ENCODE measurements at places on chromosomes 3 and 15. TPM values are rescaled to one million over a fixed set of nuclear protein-coding genes. Genes with fewer than 3 reads are reported as not detected.

DNA sequence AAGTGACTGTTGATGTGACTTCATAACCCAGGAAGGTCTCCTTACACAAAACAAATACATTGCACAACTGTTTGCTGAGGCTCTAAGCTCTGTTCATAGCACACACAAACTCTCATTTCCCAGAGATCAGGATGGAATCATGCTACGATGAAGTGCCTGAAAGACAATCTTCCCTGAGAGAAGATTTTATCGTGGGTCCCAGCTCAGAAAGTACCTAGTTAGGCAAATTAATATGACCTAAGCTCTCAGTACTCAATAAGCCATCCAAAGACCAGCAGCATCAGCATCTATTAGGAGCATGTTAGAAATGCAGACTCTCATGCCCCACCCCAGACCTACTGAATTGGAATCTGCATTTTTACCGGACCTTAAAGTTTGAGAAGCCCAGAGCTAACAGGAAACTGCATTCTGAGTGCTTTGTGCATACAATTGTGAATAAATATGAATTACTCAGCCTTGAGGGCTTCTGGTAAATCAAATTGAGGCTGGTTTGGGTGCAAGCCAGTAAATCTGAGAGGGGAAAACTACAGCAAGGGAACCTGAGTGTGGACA, 161.5 kb upstream of the C2CD4B start:
- DNase-seq = no peak

Gene PP2D1
- not detected for total RNA-seq

DNA sequence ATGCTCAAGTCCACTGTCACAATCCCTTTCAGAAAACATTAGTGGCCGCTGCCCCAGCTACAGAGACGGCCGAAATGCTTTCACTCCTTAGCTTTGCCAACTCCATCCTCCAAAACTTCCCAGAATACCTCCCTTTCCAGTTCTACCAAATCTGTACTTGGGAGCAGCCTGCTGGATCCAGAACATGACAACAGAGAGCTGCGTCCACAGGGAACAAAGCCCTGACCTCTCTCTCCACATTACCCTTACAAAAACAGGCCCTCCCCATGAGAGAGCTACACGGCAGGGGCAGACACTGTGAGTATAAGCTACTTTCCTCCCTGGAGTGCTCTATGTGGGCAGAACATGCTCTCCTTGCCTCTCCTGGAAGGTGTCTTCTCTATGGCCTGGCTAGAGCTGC, 6.3 kb downstream of the RBM15B start:
- DNase-seq = no peak

- no peak for DNase-seq
Observed at GRCh38 chr15:71121442-71121841, 6.2 kb downstream of the THSD4 start.

Gene SYNPR
- total RNA-seq = not detected

Gene LRRC15
- total RNA-seq = 0.08 TPM

- DNase-seq = no peak
Observed at GRCh38 chr3:15044326-15044725, 20.8 kb downstream of the MRPS25 start.

GRCh38 chr15:35872577-35872976, 326.6 kb upstream of the DPH6 start:
- no peak for DNase-seq

DNA sequence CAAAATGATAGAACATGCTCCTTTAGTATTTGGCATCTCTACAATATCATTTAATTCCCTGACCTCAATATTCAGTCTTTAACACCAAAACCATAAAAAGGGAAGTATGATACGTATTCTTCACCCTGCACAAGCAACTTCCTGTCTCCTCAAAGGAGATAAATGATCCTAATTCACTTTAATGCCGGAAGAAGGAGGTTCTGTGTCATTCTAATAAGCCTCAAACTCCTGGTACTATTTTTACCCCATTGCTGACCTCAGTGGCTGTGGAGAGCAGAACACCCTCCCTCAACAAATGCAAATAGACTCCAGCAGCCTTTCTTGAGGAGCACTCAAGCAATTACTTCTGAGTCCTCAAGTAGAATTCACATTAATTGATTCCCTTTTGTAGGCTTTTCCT, 173.3 kb downstream of the TMEM108 start:
- no peak for DNase-seq

DNA sequence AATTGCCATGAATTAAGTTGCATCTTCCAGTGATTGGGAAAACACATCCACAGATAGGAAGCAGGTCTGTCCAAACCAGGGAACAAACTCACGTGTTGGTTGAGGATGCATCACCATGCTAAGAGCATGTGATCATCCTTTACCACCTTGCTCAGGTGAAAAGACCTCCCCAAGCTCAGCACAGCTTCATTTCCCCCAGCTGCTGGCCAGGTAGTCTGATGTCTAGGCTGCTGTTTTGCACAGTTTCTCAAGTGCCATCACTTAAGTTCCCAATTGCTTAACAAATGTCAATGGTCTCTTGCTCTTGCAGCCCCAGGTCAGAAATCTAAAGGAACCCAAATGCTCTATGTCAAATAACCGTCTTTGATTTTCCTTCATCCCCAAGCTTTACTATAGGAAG, 34.2 kb downstream of the WNT5A start:
- no peak for DNase-seq

DNA sequence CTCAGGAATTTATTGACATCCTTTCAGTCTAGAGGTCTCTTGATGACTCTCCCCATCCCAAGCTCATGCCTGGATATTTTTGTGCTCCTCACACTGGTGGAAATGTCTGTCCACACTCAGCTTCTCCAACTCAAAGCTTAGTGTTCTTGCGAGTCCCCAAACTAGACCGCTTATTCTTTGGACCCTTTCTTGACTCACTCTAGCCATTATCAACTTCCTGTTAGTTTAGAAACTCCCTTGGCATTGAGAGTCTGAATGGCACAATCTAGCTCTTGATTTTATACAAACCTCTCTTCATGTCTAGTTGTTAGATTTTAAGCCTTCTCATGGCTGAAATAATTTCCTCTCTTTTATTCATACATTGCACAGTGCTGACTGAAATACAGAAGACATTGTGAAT, 19.6 kb downstream of the TIGIT start:
- DNase-seq = no peak

Gene CPA3
- total RNA-seq = not detected

Gene FBXW12
- 0.30 TPM for total RNA-seq

DNA sequence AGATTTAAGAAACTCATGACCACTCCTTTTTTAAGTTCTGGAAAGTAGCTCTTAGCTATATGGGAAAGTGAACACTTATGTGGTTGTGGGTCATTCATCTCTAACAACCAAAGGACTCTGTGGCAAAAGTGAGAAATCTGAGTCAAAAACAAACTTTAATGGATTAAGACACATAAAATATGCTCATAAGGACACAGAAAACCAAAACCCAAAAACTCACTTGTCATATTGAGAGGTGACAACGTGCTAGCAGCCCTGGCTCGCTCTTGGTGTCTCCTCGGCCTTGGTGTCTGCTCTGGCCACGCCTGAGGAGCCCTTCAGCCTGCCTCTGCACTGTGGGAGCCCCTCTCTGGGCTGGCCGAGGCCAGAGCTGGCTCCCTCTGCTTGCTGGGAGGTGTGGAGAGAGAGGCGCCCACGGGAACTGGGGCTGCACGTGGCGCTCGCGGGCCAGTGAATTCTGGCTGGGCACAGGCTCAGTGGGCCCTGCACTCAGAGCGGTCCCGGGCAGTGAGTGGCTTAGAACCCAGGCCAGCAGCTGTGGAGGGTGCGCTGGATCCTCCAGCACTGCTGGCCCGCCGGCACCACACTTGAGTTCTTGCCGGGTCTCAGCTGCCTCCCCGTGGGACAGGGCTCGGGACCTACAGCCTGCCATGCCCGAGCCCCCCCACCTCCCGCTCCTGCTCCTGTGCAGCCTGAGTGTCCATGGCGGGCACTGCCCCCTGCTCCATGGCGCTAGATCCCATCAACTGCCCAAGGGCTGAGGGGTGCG, 30.3 kb upstream of the SKIL start:
- DNase-seq = no peak

GRCh38 chr15:65787260-65787659, 4.8 kb downstream of the DENND4A start:
- no peak for DNase-seq

Gene FHIT
- total RNA-seq = 2.2 TPM

Gene MCTP2
- total RNA-seq = 0.13 TPM

All from SJCRH30 (cell line).